ENCODE measurements at places on chromosomes 1 and 21.
A peak's percentile ranks its signal among the peaks of the same experiment; 100 is the strongest.

DNA sequence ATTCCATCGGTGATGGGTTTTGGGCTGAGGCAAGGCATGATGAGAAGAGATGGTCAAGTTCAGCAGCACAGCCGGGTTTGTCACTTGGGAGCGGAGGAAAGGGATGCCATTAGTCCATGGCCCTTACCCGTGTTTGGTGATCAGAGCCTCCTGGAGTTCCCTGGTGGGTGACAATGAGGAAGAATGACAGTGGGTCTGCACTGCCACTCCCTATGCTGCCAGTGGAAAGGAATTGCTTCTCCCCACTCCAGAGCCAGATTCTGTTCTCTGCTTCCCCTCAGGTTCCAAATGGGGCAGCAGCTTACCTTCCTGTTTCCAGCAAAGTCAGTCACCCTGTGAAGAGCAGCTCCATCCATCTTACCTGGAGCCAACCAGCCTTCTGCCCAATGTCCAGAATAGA lies 393.1 kb downstream of the PTPRU start:
- DNase-seq: no peak

DNA sequence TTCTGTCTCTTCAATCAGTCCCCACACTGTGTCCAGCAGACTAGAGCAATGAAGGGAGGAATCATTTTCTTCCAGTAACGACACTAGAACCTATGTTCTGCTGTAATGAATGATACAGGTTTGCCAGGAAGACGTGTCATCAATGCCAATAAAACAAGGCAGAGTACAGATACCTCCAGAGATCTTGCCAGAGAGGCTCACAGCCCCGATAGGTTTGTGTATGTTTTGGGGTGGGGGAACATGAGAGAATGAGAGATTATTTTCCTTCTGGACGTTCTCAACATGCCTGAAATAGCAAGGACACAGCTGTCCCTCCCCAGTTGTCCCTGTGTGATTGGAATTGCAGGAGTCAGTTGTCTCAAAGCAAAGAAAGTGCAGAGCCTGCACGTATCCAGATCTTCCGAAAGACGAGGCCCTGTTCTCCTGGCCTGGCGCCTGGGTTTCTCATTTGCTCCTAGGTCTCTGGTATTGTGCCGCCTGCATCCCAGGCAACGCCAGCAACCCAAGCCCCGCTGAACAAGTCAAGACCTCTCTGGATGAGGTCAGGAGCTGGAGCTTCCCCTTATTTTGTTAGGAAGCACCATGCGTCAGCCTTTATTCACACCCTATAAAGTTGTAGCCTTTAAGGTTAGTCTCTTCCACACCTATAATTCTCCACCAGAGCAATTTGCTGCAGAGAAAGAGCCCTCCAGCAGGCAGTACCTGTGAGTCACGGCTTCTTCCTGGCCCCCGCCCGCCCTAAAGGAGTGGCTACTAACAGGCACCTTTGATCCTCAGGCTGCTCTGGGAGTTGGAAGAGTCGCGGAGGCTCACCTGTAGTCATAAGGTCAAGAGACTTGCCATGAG lies 130.5 kb downstream of the TOMM20 start:
- DNase-seq: no peak

DNA sequence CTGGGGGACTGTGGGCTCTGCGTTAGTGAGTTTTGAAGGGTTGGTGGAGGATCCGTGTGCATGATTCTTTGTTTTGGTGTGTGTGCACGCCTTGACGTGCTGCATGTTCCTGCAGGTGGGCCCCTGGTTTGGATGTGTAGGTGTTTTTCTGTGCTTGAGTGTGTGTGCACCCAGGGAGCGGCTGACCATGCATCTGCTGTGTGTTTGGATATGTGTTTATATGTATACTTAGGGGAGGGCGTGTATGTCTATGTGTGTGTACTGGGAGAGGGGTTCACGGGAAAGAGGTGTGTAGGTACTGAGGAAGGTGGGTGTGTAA lies 1.1 kb downstream of the VANGL2 start:
- no peak for DNase-seq

- no peak for DNase-seq
Measured at GRCh38 chr1:208278638-208279037, 34.5 kb upstream of the PLXNA2 start.

DNA sequence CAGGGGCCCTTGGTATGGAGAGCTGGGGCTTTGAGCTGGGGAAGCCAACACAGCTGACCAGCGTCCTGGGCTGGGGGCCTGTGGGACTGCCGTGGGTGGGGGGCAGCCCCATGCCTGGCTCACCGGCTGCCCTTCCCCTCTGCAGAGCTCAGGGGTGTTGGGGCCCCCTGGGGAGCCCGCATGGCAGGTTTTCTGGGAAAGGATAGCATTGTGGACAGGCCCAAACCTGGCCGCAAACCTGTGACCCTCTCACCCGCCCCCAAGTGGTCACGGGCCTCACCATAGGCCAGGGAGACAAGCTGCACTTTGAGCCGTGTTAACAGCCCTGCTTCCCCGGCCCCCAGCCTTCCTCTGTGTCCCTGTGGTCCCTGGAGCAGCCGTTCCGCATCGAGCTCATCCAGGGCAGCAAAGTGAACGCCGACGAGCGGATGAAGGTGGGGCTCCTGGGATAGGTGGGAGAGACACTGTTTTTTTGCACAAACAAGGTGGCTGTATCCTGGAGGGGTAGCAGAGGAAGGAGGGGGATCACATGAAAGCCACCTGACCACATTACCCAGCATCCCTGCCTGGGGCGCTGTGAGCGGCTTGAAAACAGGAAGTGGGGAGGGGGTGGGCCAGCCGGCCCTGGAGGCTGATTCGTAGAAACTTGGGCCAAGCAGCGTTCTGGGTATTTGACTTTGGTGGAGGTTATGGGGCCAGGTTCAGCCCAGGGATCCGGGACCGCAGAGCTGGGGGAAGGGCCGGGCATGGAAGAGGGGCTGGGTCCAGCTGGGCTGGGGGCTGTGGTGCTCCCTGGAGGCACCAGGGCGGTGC lies 65.9 kb downstream of the PIK3CD start:
- peak; percentile 81 for DNase-seq

DNA sequence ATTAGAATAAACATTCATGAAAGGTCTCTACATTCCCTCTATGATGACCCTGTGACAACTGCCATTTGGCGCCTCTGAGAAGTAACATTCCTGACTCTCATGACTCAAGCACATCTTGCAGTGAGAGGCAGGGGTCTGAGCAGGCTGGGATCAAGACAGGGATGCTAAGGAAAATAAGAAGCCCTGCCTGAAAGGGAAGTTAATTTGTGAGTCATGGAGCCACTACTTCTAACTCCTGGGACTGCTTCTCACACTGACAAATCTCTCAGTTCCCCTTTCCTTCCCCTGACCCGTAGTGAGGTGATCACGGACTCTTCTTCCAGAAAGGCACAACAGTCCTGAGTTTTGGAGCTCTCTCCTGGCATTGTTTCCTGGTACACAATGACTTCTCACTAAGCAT lies 231.9 kb downstream of the TNR start:
- no peak for DNase-seq

DNA sequence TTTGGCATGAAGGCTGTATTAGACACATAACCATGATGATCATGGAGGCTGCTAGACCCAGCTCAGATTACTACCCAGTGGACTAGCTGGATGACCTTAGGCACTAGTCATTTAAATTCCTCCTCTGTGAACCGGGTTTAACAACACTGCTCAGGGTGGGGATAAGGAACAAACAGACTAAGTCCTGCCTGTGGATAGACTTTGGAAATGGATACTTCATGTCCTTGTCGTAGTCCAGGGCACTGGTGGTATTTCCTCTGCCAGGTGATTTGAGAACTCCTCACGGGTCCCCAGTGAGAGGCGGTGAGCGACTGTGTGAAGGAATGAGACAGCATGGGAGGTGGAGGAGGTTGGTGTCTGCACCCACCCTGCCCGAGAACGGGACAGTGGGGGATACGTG lies 72.9 kb upstream of the SELENON start:
- DNase-seq: peak; percentile 29

- DNase-seq: no peak
Measured at GRCh38 chr1:236990052-236990445, 14.2 kb downstream of the MT1HL1 start.

- no peak for DNase-seq
Measured at GRCh38 chr1:104804147-104804546, 1054.4 kb downstream of the AMY1C start.

- peak; percentile 89 for DNase-seq
Measured at GRCh38 chr1:234980291-234980644, 148.4 kb downstream of the TOMM20 start.

DNA sequence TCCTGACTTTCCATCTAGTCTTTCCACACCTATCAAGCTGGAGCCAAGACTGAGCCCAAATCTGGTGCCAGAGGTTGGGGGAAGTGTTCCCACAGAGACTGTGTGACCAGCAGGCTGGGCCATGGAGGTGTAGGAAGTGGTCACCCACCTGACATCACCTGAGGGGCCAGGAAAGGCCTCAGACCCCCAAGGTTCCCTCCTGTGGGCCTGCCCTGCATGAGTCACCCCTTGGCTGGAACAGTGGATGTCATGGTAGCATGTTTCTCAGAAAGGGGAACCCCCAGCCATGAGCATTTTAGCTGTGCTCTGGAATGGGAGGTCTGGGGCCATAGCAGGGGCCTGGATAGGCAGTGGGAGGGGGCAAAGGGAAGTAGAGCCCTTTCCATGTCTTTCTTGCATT lies 5.7 kb upstream of the TNFRSF8 start:
- DNase-seq: peak; percentile 66

GRCh38 chr21:44530903-44531605 lies 8.9 kb downstream of the KRTAP10-1 start:
- no peak for DNase-seq

DNA sequence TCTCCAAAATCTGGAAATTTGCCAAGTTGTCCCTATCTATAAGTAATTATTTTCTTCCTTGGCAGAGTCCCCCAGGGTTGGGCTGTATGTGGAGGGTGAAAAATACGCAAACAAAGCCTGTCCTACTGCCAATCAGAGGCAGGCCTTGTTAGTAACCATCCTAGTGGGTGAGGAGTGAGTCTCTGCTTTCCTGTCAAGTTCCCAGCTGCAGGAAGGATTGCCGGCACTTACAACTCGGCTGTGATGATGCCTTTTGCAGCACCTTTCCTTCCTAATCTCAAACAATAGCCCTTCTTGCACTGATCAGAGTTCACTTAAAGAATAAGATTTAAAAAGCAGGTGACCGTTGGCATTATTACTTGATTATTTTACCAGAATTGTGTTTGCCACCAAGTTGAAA lies 31.3 kb upstream of the FGGY start:
- DNase-seq: no peak

GRCh38 chr21:14825514-14825974 lies 239.3 kb downstream of the NRIP1 start:
- DNase-seq: no peak

DNA sequence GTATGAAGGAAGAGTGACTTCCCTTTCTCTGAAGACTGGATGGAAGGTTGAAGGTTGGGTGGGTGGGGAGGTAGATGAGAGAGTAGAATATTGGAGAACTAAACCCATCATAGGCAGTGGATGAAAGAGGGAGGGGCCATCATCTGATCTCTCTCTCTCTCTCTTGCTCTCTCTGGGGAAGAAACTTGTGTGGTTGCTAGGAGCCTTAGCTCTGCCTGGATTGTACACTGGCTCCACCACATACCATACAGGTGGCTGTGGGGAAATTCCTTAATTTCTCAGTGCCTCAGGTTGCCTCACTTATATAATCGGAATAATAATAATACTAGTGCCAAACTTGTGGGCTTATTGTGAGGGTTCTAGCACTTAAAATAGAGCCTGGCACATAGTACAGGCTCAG lies 9.5 kb downstream of the XCL1 start:
- no peak for DNase-seq

- no peak for DNase-seq
Measured at GRCh38 chr1:89665941-89666340, 33.0 kb downstream of the LRRC8C start.

DNA sequence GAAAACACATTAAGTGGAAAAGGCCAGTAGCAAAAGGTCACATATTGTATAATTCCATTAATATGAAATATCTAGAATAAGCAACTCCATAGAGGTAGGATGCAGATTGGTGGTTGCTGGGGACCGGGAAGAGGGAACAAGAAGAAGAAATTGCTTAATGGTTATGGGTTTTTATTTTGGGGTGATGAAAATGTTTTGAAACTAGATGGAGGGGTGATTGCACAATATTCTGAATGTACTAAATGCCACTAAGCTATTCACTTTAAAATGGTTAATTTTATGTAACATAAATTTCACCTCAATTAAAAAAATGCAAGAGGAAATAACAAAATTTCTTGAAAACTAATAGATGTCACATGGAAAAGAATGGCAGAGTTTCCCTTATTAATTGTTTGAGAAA lies 6.7 kb downstream of the KIAA0040 start:
- no peak for DNase-seq

DNA sequence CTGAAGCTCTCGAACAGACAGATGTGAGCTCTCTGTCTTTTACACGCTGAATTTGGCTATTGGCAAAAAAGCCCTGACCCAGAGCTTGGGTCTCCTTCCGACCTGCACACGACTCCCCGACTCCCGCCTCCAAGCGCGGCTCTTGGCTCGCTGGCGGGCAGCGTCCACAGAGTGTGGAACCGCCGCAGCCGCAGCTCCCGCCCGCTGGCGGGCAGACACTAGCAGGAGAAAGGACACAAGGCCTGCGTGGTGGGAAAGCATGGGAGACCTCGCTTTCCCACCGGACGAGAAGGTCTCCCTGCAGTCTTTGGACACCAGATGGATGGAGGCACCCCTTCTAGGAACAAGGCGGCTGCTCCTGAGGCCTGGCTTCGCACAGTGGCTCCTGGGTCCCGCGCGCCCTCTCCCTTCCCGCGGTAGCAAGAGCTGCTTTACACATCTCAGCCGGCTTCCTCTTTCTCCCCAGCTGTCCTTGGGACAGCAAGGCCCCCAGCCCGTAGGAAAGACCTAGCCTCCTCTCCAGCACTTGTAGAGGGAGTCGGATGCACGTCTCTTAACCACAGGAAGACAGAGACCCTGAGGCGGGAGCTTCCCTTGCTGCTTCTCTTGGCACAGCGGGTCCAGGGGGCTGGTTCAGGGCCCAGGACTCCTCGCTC lies 92.1 kb downstream of the PRKAB2 start:
- DNase-seq: no peak

- DNase-seq: peak; percentile 85
Measured at GRCh38 chr1:83929184-83929583, 69.7 kb downstream of the TTLL7 start.

DNA sequence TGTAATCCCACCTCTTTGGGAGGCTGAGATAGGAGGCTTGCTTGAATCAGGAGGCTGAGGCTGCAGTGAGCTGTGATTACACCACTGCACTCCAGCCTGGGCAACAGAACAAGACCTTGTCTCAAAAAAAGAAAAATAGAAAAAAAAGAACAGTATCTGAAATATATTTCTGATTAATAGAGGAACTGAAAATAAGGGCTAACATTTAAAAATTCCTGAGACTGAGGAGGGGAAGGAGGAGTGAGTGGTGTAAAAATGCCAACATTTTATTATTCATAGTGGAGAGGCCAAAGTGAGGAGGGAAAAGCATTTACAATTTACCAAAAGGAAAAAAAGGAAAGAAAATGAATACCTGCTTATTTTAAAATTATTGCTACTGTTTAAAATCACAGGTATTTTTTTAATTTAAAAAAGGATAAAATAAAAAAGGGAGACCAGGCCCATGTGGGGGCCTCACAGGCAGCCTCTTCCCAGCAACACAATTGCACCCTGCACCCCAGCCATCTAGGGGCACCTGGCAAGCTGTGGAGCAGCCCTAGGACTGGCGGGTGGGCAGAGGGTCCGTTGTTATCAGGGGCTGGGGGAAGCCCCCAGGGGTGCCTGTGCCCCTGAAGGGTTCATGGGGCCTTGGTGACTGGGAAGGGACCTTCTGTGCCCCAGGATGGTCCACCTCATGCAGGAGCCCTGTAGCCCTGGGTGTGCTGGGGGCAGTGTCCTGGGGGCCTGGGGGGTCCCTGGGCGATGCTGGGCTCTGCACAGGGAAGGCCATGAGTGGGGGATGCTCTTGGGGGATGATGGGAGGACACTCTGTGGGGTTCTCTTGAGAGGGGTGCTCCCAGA lies 34.8 kb upstream of the ADARB1 start:
- no peak for DNase-seq
